ENCODE measurements at places on chromosomes 13 and 19.

DNA sequence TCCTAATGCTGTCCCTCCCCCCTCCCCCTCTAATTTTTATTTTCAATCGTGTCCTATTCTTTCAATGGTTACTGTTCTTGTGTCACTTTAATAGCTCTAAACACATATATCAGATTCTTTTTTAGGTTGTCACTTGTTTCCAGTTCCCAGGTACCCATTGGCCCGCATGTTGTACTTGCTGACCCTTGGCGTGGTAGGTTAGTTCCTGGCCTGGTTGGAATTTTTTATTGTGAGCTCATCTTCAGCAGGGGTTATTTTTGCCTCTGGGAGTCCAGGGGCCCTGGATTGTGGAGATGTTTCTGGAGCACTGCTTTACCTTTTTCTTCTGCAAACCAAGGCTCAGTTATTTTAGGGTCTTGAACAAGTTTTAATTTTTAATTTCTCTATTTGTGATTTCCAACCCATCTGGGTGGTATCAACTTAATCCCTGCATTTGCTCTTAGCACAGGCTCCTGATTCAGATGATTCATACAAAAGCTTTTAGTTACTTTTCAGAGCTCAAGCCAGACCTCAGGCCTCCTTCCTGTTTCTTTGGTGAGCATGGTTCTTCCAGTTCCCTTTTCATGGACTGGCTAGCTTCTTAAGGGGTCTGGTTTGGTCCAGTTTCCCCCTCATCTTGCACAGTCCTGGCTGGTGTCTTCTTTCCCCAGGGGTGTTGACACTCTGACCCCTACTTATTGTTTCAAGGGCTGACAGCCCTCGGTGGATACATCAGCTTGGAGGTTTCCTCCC, 220.5 kb downstream of the TM9SF2 start:
- DNase-seq: no peak

- DNase-seq: no peak
Measured at GRCh38 chr19:50380751-50381151, 3.4 kb upstream of the POLD1 start.

- no peak for DNase-seq
Measured at GRCh38 chr19:48678201-48678600, 5.4 kb upstream of the NTN5 start.

GRCh38 chr19:343451-343931, 1.1 kb downstream of the MIER2 start:
- DNase-seq: no peak

DNA sequence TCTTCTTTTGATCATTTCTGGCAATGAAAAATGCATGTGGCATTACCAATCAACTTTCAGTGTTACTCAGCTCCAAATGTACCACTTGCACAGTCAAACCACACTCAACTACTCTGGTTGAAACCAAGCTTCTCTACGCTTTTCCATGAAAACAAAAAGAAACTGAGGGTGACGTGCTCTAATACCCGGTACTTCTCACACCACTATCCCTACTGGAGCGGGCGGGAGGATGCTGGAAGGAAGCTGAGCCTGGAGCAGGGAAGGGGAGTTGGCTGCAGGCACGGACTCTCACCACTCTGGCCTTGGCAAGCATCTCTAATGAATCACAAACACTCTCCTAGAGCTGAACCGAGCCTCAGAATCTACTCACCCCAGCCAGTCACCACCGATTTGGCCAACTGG, 48.2 kb downstream of the STK24 start:
- DNase-seq: no peak

- no peak for DNase-seq
Measured at GRCh38 chr13:105638426-105638825, 897.0 kb downstream of the EFNB2 start.

- DNase-seq: no peak
Measured at GRCh38 chr13:84978851-84979250, 820.4 kb downstream of the SLITRK6 start.
